Activated CD8-positive, alpha-beta T cell treated with anti-CD3 and anti-CD28 coated beads, Interleukin-2, amount 10 ng/mL, durations not matched to agents 7 days and 5 days (primary cell): ENCODE measurements at places on chromosomes 16 and 17.

DNA sequence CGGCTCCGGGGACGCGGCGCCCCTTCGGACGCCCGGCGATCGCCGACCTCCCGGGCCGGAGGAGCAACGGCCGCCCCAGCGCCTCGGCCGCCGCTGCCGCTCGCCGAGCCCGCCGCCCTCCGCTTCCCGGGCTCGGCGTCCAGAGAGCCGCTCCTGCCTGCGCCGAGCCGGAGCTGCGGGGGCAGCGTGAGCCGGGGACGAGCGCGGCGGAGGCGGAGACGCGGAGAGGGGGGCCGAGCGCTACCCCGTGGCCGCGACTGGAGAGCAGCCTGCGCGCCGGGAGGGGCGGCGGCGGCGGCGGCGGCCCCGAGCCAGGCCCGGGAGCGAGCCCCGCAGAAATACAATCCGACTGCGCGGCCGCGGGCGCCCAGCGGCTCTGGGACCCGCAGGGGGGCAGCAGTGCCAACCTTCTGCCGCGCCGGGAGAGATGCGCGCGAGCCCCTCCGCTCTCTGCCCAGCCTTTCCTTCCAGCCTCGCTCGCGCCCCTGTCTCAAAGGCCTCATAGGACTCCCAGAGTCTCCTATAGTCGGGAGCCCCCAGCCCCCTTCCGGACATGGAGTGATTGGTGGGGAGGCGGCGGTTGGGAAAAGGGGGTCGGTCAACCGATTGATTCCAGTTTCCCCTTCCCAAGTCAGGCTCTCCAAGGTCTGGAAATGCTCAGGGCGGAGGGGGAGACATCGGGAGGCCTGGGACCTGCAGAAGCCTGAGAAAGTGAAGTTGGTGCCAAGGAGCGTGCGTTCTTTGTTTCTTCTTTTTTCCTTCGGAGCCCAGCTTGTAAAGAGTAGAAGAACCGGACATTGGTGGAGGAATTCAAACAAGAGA lies 1.0 kb upstream of the SDK2 start:
- DNase-seq: peak; percentile 65

- no peak for DNase-seq
Measured at GRCh38 chr17:61862105-61862574, 1.2 kb downstream of the BRIP1 start.

DNA sequence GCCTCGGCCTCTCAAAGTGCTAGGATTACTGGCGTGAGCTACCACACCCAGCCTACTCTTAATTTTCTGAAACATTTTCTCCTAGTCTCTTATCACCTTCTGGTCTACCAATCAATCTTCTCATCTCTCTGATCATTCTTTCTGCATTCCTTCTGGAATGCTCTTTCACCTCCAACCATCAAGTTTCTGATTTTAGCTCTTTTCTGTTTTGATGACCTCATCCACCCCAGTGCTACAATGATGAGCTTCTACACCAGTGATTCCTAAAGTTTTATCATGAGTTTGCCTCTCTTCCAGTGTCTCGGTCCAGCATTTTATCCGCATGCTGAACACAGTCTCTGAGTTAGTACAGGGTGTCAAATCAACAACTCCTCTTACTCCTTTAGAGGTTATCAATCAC lies 31.5 kb downstream of the NME2 start:
- no peak for DNase-seq

GRCh38 chr17:14833201-14833785 lies 431.8 kb downstream of the PMP22 start:
- DNase-seq: no peak

DNA sequence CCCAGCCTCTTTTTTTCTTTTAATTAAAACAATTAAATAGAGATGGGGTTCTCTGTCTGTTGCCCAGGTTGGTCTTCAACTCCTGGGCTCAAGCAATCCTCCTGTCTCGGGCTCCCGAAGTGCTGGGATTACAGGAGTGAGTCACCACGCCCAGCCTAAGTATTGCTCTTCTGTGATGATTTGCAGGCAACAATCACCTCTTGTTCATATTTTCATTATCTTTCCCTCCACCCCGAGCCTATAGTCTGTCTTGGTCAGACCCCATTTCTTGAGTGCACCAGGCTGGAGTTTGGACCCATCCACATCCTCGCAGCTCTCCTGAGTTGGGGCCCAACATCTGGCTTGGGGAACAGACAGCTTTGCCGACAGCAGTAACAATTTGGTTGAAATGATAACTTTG lies 4.3 kb upstream of the SPN start:
- no peak for DNase-seq

- DNase-seq: no peak
Measured at GRCh38 chr17:38943607-38944006, 18.2 kb downstream of the LASP1NB start.

- peak; percentile 74 for DNase-seq
Measured at GRCh38 chr16:84175350-84176081, 11.3 kb downstream of the TAF1C start.
